ENCODE measurements at places on chromosomes 1 and 21.

GRCh38 chr1:60031146-60031545 lies 42.4 kb downstream of the C1orf87 start:
- no peak for DNase-seq

DNA sequence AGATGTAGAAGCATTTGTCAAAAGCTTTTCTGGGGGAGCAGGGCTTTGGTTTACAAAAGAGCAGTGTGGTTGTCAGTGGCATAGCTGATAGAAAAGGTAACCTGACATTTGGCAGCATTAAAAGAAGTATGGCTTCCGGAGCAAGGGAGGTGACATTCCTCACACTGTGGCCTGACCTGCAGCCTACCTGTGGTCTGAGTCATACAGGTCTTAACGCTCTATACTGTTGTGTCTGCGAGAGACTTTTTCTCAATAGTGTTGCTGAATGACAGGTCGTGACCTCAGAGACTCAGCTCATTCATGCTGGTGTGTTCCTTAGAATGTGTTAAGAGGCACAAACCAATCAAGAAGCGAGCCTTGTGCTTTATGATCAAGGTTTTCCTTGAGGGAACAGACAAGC lies 19.3 kb downstream of the PHGDH start:
- DNase-seq, result no peak

- DNase-seq, result no peak
These were observed 89.5 kb downstream of the STUM start for GRCh38 chr1:226638001-226638601.

DNA sequence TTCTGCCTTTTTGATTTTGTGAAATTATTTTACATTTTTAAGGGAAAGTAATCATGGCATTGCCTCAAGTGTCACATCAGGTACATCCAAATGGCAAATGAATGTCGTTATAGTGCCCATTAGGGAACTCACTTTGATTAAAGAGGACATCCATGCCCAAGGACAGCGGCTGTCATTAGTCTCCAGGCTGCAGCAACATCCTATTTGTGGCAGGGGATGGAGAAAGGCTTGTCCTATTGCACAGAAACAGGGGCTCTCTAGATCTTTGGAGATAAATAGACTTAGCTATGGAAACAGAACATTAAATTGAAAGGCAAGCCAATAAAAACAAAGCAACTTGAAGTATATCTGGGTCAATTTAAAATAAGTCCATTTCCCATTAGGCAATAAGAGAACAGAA lies 439.3 kb downstream of the NEGR1 start:
- no peak for DNase-seq

DNA sequence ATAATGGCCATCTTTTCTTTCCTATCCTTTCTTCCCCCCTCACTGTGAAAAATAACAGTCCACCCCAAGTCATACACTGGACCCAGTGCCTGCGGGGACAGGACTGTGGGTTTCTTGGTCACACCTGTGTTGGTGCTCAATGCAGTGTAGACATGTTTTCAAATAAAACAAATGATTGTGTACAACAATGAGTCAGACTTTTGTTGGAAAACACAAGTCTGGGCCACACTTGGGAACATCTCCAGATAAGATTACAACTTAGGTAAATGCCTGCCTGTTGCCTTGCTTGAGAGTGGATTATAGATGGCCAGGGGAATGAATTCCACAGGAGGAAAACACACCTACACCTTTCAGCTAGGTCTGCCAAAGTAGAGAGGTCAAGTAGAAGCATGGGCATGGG lies 34.1 kb downstream of the PDPN start:
- DNase-seq, result no peak

- no peak for DNase-seq
These were observed 6.4 kb upstream of the GBP5 start for GRCh38 chr1:89279011-89279466.

DNA sequence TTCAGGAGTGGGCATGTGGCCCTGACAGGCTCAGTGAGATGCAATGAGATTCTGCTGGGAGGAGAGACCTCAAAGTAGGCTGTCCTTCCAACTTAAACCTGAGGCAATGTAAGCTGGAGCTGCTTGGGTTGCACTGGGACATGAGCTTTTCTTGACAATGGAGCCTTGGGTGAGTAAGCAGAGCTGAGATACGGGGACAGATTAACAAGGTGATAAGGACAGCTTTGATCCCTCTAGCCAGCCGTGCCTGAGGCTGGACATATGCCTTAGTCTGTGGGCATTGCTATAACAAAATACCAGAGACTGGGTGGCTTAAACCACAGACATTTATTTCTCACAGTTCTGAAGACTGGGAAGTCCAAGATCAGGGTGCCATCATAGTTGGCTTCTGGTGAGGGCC lies 18.3 kb upstream of the NGF start:
- no peak for DNase-seq

DNA sequence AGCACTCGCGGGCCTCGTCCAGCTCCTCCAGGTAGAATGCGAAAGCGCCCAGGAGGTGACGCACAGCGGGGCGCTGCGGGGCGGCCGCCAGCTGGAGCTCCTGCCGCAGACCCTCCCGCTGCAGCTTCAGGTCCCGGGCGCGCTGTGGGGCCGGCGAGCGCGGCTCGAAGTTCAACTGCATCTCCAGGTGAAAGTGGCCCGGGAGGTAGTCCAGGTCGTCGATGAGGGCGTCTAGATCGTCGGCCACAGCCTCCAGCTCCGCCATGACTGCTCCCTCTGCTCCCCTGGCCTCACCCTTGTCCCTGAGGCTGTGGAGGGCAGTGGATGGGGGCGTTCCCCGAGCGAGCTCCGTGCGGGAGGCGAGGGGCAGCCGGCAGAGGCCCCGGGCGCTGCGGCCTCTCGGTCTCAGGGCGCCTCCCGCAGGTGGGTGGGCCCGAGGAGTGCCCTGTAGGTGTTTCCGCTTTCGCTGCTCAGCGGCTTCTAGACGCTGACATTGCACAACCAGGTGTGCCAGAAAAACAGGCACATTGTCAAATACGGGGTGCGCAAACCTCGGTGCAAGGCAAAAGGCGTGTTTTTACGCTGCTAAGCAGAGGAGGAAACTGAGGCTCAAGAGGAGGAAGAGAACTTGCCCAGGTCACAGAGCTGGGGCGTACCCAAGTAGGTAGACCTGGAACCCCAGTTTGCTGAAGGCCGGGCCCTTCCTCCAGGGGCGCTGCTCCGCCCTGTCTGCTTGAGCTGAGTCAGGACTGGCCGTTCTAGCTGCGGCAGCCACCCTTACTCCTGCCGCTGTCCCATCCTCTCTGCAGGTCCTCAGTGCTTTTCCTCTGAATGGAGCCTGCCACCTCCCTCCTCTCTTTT lies at the start of gene TTC22:
Gene TTC22, minus strand, starts transcription at position 425 of the 861 bp plus-strand sequence. Its CDS starts 160 bp downstream, at position 265.
- DNase-seq, result no peak

DNA sequence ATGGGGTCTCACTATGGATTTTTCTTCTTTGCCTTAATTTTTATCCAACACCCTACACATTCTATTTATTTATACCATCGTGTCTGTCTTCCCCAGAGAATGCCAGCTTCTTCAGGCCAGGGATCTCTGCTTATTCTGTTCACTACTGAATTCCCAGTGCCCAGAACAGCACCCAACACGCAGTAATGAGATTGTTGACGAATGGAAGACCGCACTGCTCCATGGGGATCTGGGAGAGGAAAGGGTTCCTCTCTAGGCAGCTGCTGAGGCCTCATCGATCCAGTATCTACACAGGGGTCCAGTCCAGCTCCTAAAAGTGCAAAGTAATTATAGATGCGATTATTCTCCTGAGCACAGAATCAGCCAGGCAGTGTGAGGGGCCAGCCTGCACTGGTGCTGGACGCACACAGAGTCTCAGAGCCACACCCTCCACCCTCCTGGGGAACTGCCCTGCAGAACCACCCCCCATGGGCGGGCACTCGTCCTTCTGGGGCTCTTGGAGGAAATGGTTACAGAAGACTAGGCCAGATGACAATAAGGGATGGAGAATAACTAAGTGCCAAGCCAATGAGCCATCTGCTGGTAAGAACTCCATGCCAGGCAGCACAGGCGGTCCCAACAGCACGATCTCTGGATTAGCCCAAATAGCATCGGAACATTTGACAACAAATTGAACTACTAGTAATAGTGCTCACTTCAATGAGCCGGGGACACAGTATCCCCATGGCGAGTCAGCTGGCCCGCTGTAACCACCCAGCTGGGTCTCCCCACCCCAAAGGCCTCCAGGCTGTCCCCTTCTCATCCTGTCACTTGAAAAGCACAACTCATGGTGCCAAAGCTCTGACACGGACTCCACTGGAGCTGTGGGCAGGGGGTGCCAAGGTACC lies 1.7 kb upstream of the PDE9A start:
- DNase-seq, result no peak

DNA sequence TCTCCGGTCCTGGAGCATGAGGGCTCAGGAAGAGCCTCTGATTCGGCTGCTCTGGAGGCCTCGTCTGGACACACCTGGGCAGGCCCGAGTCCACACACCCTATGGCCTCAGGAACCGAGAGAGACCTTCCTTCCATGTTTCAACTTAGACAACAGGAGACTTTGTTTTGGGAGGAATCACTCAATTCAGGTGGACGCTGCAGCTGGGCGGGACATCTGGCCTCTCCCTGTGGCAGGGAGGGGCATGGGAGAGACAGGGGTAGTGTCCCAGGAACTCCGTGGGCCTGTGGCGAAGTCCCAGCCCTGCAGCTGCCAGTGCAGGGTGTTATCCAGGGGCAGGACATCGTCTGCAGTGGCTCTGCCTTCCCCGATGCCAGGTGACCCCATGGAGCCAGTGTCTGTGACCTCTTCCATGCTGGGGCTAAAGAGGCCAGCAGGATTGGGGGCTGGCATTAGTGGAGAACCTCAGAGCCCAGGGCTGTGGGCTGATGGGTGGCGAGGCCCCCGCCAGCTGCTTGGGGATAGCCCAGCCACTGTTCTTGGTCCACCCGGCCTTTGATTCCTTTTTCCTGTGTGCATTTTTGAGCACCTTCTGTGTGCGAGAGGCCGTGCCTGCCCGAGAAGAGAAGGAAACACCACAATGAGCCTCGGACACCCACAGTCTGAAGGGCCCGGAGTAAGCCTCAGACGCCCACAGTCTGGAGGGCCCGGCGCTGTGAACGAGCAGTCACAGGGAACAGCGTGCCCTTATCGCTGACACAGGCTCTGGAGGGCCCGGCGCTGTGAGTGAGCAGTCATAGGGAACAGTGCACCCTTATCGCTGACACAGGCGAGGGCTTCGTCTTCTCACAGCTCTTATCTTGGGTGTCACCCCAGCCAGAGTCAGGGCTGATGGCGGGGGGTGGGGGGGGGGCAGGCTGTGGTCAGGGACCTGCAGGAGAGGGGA lies 6.2 kb downstream of the COL18A1 start:
- DNase-seq, result no peak

- DNase-seq, result no peak
These were observed 21.1 kb upstream of the SLC22A15 start for GRCh38 chr1:115955228-115955627.

- no peak for DNase-seq
These were observed 19.3 kb downstream of the C1orf52 start for GRCh38 chr1:85240174-85240601.

GRCh38 chr1:185426848-185427247 lies 109.8 kb upstream of the IVNS1ABP start:
- peak; percentile 49 for DNase-seq

DNA sequence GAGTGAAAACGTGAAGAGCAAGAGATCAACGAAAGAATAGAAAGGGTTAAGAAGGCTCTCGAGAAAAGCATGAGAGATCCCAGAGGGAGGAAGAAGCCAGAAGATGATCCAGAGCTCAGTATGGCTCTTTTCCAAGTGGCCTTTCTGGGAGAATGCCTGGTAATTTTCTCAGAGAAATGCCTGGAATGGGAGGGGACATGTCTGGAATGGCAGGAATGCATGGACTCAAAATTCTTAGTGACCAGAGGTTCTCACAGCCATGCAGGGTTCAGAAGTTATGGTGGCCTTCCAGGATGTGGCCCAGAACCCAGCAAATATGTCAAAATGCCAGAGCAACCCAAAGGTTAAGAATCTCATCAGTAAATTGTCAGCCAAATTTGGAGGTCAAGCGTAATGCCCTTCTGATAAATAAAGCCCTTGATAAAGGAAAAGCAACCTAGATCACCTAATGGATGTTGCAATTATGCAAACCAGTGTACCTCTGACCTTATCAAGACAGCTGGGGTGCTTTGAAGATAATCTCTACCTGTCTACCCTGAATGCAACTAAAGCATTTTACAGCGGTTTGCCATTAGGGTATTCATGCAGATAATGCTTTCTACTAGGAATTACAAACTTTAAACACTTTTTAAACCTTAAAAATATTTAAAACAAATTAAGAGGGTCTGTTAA lies 53.1 kb downstream of the NBPF6 start:
- peak; percentile 53 for DNase-seq

All from brain microvascular endothelial cell (primary cell).